ENCODE measurements at places on chromosomes 4 and X.

DNA sequence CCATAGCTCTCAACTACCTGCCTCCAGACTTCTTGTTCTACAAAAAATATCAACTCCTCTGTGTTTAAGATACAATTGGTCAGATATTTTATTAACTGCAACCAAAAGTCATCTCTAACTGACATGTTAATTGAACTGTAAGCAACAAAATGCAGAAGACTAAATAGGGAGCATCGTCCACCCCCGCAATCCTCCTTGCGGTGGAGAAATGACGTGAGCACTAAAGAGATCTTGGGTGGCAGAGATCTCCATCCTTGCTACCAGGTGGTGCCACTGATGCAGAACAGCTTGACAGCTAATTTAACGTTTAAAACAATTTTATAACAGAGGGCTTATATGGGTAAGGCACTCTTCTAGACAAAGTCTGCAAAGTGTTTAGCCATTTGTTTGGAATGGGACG, 164.4 kb upstream of the FTHL17 start:
- DNase-seq, result no peak

GRCh38 chrX:23900220-23900797, 7.4 kb downstream of the APOO start:
- no peak for DNase-seq

- DNase-seq, result no peak
These were observed 399.8 kb upstream of the POU3F4 start for GRCh38 chrX:83108278-83108677.

- DNase-seq, result no peak
These were observed 76.4 kb upstream of the FUNDC1 start for GRCh38 chrX:44619039-44619438.

GRCh38 chr4:64248186-64248585, 161.1 kb downstream of the TECRL start:
- DNase-seq, result no peak

- no peak for DNase-seq
These were observed 471.1 kb upstream of the NWD2 start for GRCh38 chr4:36773467-36773866.

DNA sequence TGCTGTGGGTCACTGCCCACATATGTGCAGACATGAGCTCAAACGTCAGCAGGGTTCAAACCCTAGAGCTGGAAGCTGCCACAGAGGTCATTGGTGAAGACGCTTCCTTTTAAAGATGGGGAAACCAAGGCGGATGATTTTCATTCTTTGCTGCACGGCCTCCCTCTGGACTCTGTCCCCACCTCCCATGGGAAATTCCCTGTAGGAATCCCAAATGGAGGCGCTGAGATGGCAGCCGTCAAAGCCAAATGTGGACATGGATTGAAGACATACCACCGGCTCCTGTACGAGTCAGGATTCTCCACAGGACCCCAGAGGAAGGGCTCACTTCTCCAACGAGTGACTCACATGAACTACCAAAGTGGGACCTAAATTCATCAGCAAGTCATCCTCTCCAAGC, 286.4 kb downstream of the CRLF2 start:
- no peak for DNase-seq

DNA sequence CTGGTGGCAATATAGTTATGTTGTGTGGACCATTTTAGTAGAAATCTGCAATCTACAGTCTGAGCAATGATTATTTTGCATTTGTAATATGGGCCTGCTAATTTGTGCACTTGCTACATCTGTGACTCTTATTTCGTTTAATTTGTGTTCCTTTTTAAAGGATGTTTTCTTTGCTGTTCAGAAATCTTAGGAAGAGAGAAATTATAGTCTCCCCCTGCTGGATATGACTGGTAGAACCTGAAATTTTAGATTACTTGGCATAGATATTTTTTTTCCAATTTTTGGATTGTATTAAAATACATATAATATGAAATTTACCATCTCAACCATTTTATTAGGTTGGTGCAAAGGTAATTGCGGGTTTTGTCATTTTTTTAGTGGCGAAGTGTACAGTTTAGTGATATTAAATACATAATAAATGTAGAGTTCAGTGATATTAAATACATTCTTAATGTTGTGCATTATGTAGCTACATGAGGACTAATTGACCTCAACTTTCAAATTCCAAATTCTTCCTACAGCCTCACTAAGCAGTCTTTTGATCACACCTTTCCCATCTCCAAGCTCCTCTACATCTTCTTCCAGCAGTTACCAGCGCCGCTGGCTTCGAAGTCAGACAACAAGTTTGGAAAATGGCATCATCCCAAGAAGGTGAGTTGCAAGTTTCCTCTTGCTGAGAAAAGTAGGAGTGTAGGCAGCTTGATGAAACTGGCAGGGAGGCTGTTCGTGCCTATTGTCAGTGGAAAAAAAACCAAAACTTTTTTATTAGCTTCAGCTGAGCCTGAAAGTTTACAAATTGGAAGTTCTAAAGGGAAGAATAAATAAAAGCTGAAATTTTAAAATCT, 82.2 kb downstream of the FNIP2 start:
- DNase-seq, result peak; percentile 9

DNA sequence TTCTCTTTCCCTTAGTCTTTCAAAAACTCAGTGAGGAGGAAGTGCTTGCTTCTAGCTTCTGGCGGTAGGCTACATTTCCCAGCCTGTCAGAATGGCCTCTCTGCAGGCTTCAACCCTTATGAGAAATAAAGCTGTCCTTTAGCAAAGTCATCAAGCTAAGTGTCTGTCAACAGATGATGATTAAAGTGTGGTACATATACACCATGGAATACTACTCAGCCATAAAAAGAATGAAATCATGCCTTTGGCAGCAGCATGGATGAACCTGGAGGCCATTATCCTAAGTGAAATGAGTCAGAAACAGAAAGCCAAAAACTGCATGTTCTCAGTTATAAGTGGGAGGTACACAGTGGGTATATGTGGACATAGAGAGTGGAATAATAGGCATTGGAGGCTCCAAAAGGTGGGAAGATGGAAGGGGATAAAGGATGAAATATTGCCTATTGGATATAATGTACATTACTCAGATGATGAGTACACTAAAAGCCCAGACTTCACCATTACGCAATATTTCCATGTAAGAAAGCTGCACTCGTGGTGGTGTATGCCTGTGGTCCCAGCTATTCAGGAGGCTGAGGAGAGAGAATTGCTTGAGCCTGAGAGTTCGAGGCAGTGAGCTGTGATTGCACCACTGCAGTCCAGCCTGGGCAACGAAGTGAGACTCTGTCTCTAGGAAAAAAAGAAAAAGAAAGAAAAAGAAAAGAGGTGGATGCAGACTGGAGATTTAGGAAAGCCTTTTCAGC, 7.9 kb downstream of the TRIM2 start:
- DNase-seq, result no peak

DNA sequence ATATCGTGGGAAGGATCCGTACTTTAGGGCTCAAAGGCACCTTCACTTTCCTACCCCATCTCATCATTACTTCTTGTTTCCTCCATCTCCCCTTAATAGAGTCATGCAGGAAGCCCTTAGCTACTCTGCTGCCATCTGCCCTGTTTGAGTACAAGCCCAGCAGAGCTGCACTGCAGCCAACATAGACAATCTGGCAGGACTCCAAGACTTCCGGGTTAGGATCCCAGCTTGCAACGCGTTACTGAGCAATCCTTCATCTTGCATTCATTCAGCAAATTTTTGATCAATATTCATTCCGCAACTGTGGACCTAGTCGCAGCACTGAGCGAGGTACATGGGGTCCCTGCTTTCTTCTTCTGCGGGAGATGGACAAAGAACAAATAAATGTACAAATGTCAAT, 344.9 kb downstream of the BCOR start:
- DNase-seq, result no peak

DNA sequence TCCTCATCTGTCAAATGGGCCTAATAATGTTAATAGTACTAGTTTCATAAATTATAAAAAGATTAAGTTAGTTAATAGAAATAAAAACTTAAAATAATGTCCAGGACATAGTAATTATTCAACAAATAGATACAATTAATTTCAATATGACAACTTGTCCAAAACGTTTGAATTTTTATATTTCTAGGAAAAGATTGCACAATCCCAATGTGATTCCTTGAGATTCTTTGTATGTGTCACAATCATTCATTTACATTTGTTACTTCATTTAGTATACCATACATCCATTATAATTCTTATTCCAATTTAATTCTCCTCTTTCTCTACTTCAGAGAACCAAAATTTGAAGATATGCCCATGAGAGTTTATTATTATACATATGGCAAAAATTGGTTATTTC, 554.2 kb downstream of the GABRG1 start:
- DNase-seq, result no peak

DNA sequence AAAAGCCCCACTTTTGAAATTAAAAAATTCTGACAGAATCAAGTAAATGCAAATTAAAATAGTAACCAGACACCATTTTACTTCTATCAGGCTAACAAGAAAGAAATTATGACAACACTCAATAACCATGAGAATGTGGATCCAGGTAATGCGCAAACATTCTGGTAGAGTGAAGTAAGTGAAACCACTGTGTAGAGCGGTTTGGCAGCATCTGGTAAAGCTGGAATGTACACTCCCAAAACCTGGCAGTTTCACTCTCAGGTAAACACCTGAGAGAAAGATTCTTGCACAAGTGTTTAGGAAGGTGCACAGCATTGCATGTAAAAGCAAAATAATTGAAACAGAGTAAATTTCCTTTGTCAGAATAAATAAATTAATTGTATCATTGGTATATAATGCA, 81.8 kb downstream of the TRIML1 start:
- DNase-seq, result no peak

- DNase-seq, result no peak
These were observed 196.4 kb downstream of the GALNTL6 start for GRCh38 chr4:172009446-172010230.

GRCh38 chrX:120763269-120763668, 112.4 kb downstream of the CT47B1 start:
- no peak for DNase-seq

- DNase-seq, result no peak
These were observed 122.4 kb downstream of the RAP1GDS1 start for GRCh38 chr4:98383431-98384106.

DNA sequence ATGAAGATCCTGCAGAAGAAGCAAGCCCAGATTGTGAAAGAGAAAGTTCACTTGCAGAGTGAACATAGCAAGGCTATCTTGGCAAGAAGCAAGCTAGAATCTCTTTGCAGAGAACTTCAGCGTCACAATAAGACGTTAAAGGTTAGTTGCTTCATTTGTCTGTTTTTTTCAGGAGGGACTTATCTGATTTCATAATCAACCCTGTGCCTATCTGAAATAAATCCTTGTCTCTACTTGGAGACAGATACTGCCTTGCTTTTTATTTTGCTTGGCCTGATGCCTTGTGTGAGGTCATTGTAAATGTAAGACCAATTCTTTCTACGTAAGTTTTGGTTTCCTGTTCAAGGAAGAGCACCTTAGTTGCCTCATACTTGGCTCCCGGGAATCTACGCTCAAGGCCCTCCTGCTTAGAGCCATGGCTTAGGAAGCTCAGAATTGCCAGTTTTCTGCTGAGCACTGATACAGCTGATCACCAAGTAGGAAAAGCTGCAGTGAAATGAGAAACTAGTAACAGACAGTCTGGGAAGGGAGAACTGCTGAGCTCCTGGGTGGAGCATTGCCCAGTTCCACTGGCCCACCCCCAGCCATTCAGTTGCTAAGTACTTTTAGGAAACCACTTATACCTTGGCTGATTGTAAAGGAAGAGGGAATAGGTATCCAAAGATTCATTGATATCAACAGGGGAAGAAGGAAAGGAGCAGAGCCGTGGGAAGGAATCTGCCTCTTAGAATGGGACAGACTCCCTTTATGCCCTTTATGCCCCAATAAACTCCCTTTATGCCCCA, 41.8 kb downstream of the RBBP7 start:
- no peak for DNase-seq

DNA sequence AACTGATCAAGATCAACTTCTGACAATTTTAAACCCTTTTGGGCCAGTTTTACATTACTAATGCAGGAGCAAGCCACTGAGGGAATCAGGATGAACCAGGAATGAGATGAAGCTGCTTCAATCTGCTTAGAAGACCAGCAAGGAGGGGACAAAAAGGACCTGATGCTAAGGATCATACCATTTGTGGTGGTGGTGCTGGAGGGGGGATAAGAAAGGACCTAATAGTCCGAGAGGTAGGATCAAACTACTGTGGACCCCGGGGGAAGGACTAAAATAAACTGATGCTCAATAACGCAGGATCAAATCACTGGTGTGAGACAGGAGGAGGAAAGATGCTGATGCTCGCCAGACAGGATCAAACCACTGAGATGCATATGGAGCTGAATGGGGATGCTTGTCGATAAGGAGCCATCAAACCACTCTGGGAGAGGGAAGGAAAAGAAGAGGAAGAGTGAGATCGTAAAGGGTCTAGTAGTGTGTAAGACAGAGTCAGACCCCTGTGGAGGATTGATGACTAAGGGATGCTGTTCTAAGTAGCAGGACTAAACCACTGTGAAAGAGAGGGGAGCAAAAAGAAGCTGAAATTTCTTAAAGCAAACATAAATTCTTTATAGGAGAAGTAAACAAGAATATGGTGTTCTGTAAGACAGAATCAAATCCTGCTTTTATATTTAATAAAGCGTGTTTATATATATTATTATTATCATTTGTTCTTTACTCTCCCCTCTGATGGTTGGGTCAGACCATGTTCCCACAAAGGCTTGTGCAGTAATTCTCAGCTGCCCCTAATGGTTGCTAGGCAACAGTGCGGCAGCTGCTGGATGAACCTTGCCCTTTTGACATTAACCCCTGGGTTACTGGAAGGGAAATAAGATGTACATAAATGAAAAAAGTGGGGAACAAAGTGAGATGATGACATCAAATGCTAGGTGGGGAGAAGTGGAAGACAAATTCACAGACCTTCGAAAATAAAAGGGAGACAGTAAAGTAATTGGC, 432.5 kb upstream of the FGF16 start:
- peak; percentile 92 for DNase-seq

- DNase-seq, result no peak
These were observed 1514.8 kb downstream of the RPA4 start for GRCh38 chrX:98398542-98398941.

- no peak for DNase-seq
These were observed 25.3 kb downstream of the LRP2BP start for GRCh38 chr4:185370268-185370949.

- DNase-seq, result no peak
These were observed 406.5 kb downstream of the RPA4 start for GRCh38 chrX:97290199-97290598.

DNA sequence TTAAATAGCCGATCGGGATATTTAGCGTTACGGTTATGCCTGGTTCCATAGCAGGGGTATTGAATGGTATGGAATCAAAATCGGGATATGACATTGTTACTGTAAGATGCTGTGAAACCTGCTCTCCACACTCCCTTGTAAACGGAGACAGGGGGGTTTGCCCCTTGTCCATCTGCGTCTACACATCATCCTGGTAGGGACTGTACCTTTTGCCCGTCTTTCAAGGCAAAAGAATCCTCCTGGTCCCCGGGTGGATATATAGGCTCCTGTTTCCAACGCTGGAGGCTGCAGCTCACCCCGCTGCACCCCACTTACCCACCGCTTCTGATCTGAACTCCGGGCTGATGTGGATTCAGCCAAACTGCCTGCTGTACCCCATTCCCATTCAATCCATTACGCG, 189.1 kb downstream of the SHOX start:
- DNase-seq, result no peak

- no peak for DNase-seq
These were observed 63.2 kb upstream of the STARD8 start for GRCh38 chrX:68584221-68584620.

All from SK-N-DZ (cell line).